ENCODE measurements at places on chromosomes 7 and 10.

DNA sequence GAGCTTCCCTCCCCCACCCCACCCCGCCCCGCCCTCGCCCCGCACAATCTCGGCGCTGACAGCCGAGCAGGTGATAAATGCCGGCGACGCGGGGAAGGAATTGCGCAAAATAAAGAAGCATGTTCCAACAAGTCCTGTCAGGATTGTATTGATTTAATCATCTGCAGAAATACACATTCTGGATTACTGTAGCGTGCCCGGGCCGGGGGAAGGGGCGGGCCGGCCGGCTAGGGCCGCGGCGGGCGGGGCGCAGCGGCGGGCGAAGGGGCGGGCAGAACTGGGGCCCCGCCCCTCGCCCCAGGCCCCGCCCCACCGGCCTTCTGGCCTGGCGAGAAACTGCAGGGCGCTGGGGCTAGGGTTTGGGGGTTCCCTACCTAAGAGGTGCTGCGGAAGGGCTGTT is 88.9 kb upstream of the PAX2 start:
- DNase-seq: no peak

DNA sequence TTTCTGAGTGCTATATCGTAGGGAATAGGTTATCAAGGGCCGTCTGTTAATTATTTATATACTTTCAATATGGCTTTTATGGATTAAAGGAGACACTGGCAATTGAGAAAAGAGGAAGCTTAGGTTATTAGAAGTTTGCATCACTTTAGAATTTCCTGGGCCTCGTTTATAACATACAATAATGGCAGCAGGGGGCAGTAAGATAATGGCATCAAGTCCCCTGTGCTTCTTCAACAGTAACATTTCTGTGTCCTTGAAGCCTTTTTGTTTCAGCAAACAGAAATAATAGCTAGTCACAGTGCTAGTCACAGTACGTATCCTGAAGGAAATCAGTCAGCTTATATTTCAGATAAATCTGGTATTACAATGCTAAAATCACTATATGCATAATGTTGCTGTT is 41.9 kb downstream of the SPAM1 start:
- no peak for DNase-seq

GRCh38 chr7:139523199-139523941 is at the start of gene CLEC2L:
CLEC2L (plus strand) TSS chr7:139523685; CDS start chr7:139523928, 243 bp downstream.
- DNase-seq: no peak

DNA sequence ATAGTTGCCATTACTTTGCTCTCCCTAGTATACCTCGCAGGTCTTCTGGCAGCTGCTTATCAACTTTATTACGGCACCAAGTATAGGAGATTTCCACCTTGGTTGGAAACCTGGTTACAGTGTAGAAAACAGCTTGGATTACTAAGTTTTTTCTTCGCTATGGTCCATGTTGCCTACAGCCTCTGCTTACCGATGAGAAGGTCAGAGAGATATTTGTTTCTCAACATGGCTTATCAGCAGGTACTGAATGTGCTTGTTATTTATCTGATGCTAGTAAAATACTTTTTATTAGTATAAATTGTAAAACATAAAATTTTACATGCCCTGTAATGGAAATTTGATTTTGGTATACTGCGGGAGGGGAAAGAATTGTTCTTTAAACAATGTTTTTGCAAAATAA is 15.7 kb downstream of the STEAP2 start:
- no peak for DNase-seq

- DNase-seq: no peak
Observed at GRCh38 chr10:1553951-1554350, 183.4 kb downstream of the ADARB2 start.

DNA sequence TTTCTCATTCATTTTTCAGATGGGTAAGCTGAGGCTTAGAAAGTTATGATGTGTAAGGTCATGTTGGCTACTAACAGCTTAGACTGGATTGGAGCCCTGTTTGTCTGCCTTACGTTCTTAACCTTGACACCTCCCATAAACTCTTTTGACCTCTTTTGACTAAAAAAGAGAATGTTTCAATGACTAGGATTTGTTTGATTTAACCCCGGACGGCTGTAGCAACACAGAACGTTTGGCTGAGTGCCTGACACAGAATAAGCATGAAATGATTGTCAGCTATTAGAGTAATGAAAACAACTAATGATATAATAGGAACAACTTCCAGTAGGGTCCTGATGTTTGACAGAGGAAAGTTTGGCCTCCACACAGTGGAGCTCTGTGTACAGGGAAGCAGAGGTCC is 83.3 kb upstream of the PDZD8 start:
- no peak for DNase-seq

GRCh38 chr10:3874990-3875841 is 90.2 kb upstream of the KLF6 start:
- DNase-seq: peak; percentile 85

DNA sequence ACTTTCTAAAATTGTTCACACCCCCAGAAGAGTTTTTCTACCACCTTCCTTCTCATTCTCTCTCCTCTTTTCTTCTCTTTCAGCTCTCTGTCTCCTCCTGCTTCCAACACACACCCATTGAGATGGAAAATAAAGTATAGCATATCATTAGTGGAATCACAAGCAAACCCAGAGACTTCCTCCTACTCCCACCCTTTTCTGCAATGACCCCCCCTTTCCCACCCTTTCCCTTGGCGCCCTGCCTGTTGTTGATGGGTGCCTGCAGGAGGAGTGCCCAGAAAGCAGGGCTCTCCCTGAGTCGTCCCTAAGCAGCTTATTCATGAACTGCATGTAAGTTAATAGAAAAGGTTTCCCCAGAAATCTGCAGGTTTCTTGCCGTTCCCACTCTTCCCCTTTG is 300.0 kb downstream of the PLXNA4 start:
- no peak for DNase-seq

DNA sequence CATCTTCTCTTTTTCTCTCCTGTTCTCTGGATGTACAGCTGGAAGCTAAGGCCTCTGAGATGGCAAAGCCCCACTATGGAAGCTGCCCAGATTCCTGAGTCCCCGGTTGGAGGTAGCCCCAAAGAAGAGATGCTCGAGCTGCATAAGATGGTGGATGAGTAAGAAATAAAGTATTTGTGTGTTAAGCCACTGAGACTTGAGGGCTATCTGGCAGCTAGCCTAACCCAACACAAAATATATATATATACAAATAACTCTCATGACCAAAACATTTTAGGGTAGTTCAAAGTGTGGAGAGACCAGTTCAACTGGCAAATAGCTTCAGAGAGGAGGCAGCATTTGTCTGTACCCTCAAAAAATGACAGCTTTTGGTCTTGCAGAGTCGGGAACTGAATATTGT is 72.4 kb upstream of the PDE1C start:
- no peak for DNase-seq

All from CD4-positive, alpha-beta memory T cell (primary cell).